D721Med (cell line): ENCODE measurements at places on chromosomes 4 and X.

GRCh38 chr4:6380746-6381410 lies 91.5 kb downstream of the PPP2R2C start:
- DNase-seq: no peak

DNA sequence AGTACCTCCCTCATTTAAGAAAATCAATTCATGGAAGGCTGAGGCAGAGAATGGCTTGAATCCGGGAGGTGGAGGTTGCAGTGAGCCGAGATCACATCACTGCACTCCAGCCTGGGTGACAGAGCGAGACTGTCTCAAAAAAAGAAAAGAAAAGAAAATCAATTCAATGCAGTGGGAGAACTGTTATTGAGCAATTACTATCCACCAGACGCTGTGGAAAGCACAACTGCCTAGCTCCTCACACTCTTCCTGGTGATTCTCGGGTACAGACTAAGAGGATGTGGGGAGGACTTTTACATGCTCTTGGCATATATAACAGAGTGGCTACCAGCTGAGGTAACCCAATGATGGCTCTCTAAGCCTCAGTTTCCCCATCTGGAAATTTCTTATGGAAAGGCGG lies 2.7 kb upstream of the TMSB4X start:
- DNase-seq: no peak

- DNase-seq: no peak
Observed at GRCh38 chr4:125368146-125368545, 53.4 kb downstream of the FAT4 start.

GRCh38 chr4:122662701-122663100 lies 41.8 kb upstream of the IL21 start:
- DNase-seq: no peak

DNA sequence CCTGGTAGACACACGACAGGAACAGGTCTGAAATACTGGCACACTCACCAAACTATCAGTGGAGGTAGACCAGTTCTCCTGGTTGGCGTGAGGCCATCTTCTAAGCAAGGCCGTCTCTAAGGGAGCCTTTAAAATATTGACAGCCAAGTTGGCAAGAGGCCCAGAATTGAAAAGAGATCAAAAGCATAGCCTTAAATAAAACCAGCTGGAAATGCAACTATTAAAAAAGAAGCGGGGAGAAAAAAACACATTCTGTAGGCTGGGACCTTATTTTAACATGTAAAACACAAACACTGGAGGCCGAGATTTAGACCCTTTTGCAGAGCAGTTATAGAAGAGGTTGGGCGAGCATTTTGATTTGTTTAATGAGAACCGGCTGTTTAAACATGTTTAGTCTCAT lies 233.0 kb upstream of the CLNK start:
- DNase-seq: no peak

DNA sequence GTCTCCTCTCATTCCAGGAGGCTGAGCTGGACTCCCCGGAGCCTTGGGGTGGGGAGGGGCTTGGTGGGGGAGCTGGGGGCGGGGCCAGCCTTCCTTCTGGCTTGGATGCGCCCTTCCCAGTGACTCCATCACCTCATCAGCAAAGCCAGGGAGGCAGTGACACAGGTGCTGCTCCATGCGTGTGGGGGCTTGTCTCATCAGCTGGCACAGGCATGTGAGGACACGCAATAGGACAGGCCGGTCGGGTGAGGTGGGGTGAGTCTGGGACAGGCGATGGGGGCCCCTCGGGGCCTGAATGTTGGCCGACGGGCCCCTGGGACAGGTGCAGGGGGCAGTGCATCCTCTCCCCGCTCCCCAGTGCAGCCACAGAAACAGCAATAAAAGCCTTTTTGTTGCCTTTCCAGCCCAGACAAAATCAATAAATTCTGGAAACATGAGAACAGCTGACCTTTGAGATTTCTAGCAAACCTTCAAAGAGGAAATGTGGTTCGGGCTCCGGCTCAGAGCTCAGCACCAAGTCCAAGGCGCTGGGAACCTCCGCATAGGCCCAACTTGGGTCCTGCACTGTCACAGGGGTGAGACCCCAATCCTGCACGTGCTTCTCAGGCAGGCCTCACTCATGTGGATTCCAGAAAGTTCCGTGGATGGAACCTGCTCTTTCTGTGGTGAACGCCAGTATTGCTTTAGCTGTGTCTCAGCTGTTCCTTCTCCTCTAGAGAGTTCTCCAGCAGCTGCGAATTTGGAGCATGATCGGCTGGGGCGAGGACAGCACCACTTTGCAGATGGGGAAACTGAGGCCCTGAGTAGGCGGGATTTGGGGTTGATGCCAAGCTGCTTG lies 18.5 kb downstream of the ADRA2C start:
- no peak for DNase-seq

DNA sequence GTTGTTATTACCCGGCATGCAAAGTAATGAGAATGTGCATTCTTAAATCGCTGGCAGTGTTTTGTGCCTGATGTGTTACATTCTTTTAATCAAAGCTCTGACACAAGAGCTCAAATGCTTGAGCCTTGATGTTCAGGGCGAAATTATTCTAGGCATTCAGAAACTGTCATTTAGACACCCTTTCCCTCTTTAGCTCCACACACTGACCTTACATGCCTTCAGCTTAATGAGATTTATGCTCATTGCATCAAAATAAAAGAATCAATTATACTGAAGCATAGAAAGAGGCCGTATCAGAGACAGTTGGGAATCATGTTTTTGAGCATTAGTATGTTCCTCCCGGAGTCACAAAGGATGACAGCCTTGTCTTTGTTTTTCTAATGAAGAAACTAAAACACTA lies 56.7 kb downstream of the FAM114A1 start:
- no peak for DNase-seq

- DNase-seq: peak; percentile 71
Observed at GRCh38 chrX:48835524-48836329, at the start of gene PCSK1N. PCSK1N (minus strand) TSS chrX:48835610; CDS start chrX:48835532, 78 bp downstream.

DNA sequence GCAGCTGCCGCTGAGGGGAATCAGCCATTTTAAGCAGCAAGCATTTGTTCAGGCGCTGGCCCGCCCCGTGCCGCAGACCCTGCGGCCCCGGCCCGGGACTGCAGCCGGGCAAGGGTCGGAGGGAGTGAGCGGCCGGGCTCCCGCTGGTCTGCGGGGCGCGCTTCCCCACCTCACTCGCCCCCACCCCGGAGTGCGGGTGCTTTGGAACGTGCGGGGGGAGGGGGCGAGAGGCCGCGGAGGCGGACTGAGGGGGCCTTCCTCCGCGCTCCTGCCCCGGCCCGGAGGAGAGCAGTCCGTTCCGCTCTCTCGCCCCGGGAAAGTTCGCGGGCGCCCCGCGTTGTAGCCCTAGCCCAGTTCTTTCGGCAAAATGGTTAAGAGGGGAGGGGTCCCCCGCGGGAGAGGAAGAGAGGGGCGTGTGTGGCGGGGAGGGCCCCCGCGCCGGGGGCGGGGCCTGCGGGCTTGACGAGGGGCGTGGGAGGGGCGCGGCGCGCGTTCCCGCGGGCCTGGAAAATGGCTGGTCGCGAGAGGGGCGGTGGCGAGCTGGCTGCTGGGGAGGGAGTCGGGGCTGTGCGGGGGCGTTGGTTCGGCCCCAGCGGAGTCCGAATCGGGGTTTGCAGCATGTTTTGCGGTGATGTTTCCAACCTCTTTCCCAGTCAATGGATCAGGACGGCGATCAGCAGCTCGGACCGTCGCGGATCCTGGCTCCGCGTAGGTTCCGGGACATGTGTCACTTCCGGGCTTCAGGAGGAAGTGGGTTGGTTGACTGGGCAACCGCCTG lies 942 bp downstream of the ING2 start:
- peak; percentile 50 for DNase-seq

- DNase-seq: no peak
Observed at GRCh38 chrX:12685541-12685940, 105.7 kb upstream of the PRPS2 start.

GRCh38 chrX:139484591-139484990 lies 45.9 kb upstream of the F9 start:
- DNase-seq: no peak

GRCh38 chrX:100928660-100929613 lies at the start of gene XKRX:
XKRX (minus strand) TSS chrX:100928917; CDS start chrX:100928304, 613 bp downstream.
- no peak for DNase-seq

- DNase-seq: no peak
Observed at GRCh38 chr4:113674251-113674650, 87.3 kb downstream of the CAMK2D start.

DNA sequence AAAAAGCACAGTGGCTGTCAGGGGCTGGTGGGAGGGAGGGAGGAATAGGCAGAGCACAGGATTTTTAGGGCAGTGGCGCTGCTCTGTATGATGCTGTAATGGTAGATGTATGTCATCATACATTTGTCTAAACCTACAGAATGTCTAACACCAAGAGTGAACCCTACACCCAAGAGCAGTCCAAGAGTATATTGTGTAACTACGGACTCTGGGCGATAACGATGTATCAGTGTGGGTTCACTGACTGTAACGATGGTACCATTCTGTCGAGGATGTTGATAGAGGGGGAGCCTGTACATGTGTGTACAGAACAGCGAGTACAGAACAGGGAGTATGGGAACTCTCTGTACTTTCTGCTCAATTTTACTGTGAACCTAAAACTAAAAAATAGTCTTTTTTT lies 76.5 kb downstream of the HAUS3 start:
- no peak for DNase-seq

DNA sequence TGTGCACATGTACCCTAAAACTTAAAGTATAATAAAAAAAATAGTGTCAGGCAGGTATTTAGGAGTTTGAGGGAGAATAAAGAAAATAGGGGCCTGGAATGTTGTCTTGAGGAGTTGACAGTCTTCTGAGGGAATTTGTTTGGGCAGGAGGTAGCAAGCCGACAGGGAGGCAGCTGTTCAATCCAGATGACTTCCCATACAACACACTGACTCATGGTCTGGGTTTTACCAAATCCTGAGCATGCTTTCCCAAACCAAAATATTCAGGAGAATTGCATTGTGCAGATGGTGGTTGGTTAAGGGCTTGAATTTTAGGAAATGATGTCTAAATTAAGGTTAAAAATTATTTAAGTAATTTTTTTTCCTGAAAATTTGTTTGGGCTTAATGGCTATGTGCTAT lies 430.0 kb downstream of the INPP4B start:
- DNase-seq: no peak

GRCh38 chr4:143109376-143109775 lies 75.3 kb upstream of the USP38 start:
- DNase-seq: no peak

GRCh38 chr4:80336582-80336981 lies 1.1 kb downstream of the CFAP299 start:
- no peak for DNase-seq
